ENCODE measurements at places on chromosomes 13 and 19.

- DNase-seq = no peak
Measured at GRCh38 chr19:39542206-39542605, 2.2 kb upstream of the EID2 start.

GRCh38 chr13:106089261-106089980, 446.0 kb downstream of the EFNB2 start:
- DNase-seq = no peak

DNA sequence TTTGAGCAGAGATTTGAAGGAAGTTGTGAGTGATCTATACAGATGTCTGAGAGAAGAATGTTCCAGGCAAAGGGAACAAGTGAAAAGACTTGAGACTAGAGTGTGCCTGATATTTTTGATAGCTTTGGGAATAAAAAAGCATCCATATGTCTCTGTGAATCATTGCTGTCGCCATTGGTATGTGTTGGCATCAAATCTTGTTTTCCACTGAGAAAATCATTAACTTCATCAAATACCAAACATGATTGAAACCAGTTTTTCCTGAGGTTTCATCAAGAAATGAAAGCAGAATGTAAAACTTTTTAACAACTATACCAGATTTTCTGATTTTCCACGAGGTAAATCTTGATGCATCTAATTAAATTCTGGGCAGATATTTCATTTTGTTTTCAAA, 862.6 kb downstream of the DIAPH3 start:
- DNase-seq = no peak

- DNase-seq = no peak
Measured at GRCh38 chr19:32672841-32673240, 2.1 kb downstream of the ANKRD27 start.

DNA sequence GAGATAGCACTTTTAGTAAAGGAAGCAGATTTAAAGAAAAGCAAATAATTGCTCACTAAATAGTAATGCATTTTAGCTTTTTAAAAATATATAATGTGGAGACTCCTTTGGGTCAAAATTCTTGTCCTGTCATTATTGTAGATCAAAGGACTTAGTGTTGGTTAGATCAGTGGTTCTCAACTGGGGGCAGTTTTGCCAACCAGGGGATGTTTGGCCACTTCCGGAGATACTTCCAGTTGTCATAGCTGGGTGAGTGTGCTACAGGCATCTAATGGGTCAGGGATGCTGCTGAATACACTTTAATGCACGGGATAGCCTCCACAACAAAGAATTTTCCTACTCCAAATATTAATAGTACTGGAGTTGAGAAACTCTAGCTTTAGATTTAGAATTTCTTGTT, 126.8 kb downstream of the LMO7 start:
- no peak for DNase-seq

DNA sequence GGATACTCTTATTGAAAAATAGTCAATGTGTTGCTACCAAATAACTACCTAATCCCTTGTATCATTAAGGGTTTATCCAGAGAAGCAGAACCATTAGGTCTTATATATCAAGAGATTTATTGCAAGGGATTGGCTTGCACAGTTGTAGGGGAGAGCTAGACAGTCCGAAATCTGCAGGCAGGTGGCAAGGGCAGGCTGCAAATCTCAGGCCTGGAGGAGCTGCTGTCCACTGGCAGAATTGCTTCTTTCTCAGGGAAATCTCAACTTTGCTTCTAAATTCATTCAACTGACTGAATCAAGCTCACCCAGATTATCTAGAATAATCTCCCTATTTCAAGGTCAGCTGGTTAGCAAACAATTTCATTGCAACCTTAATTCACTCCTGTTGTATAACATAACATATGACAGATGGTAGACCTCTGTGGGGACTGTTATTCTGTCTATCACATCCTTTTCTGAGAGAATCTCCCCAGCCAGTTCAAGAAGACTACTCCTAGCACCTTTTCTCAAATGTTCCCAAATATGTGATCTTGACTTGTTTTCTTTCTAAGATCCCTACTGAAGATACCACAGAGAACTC, 194.2 kb downstream of the NHLRC3 start:
- no peak for DNase-seq

DNA sequence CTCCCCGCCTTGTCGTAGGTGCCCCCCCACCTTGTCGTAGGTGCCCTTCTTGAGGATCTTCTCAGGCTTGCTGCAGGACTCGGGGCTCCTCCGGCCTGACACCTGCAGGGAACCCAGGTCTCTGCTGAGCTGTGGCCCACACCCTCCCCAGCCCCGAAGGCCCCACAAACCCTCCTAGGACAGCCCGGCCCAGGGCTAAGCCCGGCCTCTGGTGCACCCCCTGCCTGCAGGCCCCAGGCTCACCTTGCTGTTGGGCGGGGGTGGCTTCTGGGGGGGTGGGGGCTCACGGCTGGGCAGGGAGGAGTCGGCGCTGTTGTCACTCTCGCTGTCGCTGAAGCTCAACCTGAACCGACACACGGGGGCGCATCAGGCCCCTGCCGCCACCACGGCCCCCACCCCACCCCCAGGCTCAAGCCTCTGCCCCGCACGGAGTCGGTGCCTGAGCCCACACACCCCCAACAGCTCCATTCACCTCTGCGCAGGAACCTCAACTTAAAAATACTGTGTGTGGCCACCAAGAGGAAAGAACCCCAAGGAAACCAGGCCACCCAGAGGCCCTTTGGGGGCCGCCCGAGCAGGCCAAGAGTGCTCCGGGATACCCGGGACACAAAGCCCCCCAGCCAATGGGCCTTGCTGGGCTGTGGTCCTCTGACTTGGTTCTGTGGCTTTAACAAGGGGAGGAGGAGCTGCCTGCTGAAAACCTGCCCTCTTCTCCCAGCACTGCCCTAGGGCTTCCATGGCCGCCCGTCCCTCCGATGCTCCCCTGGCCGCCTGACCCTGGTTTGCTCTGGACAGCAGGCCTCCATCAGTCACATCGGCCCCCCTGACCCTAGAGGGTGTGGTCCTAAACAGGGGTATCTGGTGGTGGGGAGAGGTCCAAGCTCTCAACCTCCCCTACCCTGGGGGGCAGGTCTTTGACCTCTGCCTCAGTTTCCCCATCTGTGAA, 65.8 kb downstream of the MLLT1 start:
- no peak for DNase-seq

GRCh38 chr13:40259899-40260298, 406.5 kb downstream of the FOXO1 start:
- DNase-seq = peak; percentile 70

DNA sequence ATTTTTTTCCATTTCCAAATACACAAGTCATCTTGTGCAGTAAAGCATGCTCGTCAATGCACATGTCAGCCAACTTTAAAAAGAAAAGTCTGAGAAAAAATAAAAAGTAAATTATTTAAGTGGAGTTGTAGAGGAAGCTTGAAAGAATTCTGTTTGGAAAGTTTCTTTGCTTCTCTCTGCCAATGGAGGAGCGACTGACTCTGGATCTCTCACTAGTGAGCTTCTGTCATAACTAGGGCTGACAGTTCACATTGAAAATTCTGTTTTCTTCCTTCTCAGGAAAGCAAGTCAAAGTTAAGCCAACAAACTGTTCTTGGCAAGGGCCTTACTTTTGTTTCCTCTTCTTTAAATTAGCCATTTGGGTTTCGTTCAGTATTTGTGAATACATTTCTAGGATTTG, 298.2 kb downstream of the POU4F1 start:
- no peak for DNase-seq

- peak; percentile 18 for DNase-seq
Measured at GRCh38 chr13:72886272-72887067, 104.5 kb downstream of the PIBF1 start.

DNA sequence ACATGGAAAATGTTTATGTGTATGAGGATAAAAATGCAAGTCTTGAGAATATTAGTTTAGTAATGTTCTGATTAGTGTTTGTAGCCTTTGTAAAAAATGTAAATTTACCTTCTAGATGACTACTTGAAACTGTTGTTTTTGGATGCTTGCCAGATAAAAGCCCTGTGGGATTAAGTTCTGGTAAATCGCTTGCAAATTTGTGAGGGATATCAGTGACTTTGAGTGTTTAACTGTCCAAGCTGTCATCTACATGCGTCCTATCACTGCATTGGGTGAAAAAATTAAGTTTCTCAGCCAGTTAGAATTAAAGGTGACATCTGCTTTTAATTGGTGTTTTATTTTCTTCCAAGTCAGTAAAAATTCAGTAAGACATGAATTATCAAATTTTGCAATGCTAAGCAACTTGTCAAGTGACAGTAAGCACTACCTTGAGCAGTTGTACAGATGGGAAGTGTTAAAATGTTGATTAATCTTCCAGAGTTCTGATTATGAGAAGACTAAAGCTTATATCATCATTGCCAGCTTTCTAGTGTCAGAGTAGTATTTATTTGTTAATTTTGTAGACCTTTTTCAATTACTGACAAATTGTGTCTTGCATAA, 88.0 kb downstream of the PCCA start:
- DNase-seq = peak; percentile 51

- DNase-seq = no peak
Measured at GRCh38 chr13:22009500-22009899, 338.6 kb downstream of the FGF9 start.

DNA sequence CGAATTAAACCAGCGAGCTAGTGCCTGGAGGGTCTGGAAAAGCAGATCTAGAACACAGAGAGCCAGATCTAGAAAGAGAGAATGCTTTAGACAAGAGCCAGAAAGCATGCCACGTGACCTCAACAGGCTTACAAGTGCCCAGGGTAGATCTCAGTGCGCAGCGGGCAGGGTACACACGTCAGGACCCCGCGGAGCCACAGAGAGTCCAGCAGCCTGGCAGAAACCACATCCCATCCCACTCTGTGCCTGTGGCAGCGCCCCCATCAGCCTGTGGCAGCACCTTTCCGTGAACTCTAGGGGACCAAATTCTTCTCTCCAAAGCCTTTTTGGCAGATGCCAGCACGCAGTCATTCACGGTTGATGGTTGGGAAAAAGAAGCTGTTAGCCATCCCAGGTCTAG, 5.9 kb downstream of the ARHGEF1 start:
- no peak for DNase-seq

- peak; percentile 37 for DNase-seq
Measured at GRCh38 chr13:27658546-27658945, 36.9 kb downstream of the POLR1D start.

DNA sequence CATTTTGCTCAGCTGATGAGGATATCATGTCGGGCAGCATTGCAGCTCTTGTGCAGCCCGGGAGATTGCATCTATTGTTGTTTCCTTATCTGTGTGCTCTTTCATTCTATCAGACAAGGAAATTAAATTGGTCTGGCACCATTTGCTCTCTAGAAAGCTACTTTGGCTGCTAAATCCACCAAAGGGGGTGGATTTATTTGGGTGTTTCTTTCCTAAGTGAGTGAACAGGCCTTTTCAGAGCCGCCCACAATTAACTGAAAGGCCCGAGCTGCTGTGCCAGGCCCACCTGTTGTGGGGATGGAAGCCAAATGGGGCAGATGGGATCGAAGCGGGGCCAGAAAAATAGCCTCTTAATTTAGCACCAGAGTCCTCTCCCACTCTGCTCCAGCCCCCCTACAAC, 99.4 kb downstream of the DNAJC15 start:
- DNase-seq = no peak

GRCh38 chr19:46616631-46617322, 8.1 kb downstream of the PTGIR start:
- DNase-seq = peak; percentile 68

DNA sequence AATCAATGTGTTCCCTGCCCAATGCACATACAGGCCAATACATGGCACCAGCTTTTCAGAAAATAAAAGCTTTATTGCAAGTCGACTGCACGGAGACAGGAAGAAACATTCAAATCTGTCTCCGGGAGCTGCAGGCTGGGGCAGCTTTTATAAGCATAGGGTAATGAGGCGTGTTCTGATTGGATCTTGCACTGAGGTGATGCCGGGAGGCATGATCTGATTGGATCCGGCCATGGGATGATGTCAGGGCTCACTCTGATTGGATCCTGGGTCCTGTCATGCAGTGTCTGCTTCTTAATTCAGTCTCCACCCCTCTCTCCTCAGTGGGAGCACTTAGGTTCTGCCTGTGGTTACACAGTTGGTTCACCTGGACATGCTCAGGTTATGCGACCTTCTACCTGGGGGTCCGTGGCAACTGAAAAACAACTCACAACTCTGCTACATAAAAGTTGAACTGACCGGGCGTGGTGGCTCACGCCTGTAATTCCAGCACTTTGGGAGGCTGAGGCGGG, 11.8 kb upstream of the FBN3 start:
- no peak for DNase-seq
